ENCODE measurements at places on chromosomes 6 and 20. TPM values are rescaled to one million over a fixed set of nuclear protein-coding genes. Genes with fewer than 3 reads are reported as not detected.

E2F3 gene
- total RNA-seq = 4.4 TPM

HRH3 gene
- total RNA-seq = not detected

RAMACL gene
- 2.9 TPM for total RNA-seq

EMILIN3 gene
- total RNA-seq = 4.0 TPM

ABHD16B gene
- not detected for total RNA-seq

DNA sequence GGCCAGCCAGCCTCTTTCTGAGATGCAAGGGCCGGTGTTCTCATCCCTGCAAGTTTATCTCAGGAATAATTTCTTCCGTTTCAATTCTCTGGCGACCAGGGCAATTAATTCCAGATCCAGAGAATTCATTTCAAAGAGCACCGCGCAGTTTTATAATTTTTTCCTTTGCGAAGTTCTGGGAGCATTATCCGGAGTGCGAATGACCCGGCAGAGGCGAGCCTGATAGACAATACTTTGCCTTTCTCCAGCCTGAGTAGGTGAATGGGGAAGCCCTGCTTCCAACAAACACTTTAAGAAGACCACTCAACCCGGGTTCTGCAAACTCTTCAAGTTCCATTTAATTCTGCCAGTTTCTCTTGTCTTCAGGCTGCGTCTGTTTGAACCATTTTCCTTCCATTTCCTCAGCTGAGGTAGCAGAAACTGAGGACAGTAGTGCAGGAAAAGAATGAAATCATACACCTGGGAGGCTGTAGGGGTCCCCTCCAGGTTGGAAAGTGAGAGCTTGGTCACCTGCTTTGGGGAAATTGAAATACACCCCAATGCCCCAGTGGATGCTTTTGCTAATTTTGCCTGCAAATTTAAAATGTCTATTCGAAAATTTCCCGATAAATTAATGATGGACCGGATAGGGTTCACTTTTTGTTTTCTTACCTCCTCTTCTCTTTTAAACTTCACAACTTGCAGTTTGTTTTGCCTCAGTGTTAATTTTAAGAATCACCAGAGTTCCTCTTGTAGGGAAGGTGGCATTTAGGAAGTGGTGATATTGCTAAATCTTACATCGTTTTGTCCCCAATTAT is 1.1 kb downstream of the VGLL2 start:
- H3K36me3 ChIP-seq = no peaks in the 10 kb centered on the region
- peaks cover 99% of the 10 kb centered on the region for H3K27me3 ChIP-seq
- H3K4me3 ChIP-seq = peak overlapping the region; percentile 51
- DNase-seq = peak; percentile 57

DNA sequence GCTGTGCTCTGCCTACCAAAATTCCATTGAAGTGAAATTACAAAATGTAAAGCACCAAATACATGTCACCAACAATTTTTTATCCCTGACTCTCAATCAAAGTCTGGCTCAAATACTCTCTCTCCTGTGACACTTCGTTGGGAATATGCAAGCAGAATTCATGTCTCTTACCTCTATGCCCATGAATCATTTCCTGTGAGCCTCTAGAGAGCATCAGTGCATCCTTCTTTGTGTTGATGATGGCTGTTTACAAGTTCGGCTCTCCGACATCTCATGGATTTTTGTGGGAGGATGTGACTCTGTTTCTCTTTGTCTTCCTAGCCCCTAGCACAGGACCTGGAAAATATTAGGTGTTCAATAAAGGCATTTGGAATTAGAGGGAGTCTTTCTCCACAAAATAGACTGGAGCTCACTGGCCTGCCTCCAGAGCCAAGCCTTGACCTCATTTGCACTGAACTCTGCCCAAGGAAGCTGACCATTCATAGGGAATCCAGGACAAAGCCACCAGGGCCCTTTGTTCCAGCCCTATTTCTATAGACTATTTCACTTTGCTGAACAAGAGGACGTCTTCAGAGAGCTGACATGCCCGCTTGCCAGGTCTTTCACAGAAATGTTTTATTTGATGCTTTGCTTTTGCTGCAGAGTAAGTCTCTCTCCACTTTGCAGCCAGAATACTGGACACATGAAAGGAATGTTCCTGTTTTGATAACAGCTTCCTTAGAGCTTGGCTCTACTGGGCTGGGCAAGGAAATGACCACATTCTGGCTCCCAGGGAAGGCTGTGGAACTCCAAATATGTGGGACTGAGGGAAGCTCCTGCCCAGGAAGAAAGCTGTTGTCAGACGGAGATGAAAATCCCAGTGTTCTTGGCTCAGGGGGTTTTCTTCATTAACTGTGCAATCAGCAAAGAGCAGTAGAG is 194.5 kb upstream of the CDYL start:
- no peaks in the 10 kb centered on the region for H3K27me3 ChIP-seq
- peaks cover 46% of the 10 kb centered on the region for H3K4me1 ChIP-seq

GRCh38 chr20:42875581-42875980 is 314.1 kb downstream of the PTPRT start:
- no peaks in the 10 kb centered on the region for H3K4me1 ChIP-seq
- no peak for DNase-seq
- H3K27me3 ChIP-seq = no peaks in the 10 kb centered on the region

GRCh38 chr6:132359886-132360285 is 41.4 kb downstream of the MOXD1 start:
- DNase-seq = no peak
- no peak overlapping the region for H3K4me3 ChIP-seq
- H3K36me3 ChIP-seq = no peaks in the 10 kb centered on the region

GRCh38 chr20:51495921-51496545 is 46.5 kb downstream of the NFATC2 start:
- DNase-seq = no peak
- no peaks in the 10 kb centered on the region for H3K27me3 ChIP-seq
- peaks cover 41% of the 10 kb centered on the region for H3K4me1 ChIP-seq
- no peak overlapping the region for H3K4me3 ChIP-seq
- no peak overlapping the region for H3K27ac ChIP-seq

DNA sequence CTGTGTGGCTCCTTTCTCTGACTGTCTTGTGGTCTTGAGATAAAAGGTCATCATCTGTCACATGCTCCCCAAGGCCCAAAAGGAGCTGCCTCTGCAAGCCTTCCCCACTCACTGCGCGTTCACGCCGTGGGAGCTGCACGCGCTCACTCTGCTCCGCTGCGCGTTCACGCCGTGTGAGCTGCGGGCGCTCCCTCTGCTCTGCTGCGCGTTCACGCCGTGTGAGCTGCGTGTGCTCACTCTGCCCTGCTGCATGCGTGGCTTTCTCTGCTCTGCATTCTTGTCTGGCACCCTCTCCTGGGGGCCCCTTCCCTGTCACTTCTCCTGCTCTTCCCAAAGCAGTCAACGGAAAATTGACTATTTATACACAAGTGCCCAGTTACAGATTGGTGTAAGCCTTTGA is 42.5 kb downstream of the PSMB1 start:
- DNase-seq = no peak
- peaks cover 11% of the 10 kb centered on the region for H3K27me3 ChIP-seq
- no peaks in the 10 kb centered on the region for H3K36me3 ChIP-seq
- H3K27ac ChIP-seq = no peak overlapping the region

- H3K4me1 ChIP-seq = no peaks in the 10 kb centered on the region
- no peak for DNase-seq
- no peak overlapping the region for H3K4me3 ChIP-seq
Observed at GRCh38 chr20:14817101-14817500, 479.7 kb upstream of the FLRT3 start.

DNA sequence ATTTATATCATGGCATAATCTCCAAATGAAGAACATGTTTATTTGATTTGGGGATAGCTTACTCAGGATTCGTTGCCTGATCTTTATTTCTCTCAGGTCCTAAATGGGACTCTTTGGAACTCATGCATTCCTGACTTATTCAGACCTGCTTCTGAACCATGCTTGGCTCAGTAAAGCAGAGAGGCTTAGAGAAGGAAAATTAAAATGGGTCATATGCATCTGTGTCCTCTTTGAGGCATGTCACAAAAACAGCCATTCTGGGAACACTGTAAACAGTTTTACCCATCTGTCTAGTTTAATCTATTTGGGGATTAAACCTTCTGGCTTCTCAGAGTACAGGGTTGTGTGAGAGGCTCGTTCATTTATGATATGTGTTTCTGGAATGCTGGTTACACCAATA is 1017.3 kb downstream of the KIF16B start:
- DNase-seq = no peak
- no peak overlapping the region for H3K27ac ChIP-seq
- H3K36me3 ChIP-seq = no peaks in the 10 kb centered on the region
- no peaks in the 10 kb centered on the region for H3K4me1 ChIP-seq

- no peaks in the 10 kb centered on the region for H3K27me3 ChIP-seq
- H3K4me1 ChIP-seq = no peaks in the 10 kb centered on the region
- no peaks in the 10 kb centered on the region for H3K36me3 ChIP-seq
- DNase-seq = no peak
- H3K27ac ChIP-seq = no peak overlapping the region
- H3K4me3 ChIP-seq = no peak overlapping the region
Observed at GRCh38 chr6:117771403-117771802, 96.1 kb downstream of the NUS1 start.

- DNase-seq = no peak
- H3K4me3 ChIP-seq = peak within 1 kb of the TSS; percentile 31
- H3K27me3 ChIP-seq = no peaks in the 10 kb centered on the region
- peak within 1 kb of the TSS; percentile 38 for H3K27ac ChIP-seq
Observed at GRCh38 chr20:11917663-11918062, at the start of gene BTBD3. TSS of gene BTBD3 (plus strand) at chr20:11917893. CDS start at chr20:11918276, 383 bp downstream.

DNA sequence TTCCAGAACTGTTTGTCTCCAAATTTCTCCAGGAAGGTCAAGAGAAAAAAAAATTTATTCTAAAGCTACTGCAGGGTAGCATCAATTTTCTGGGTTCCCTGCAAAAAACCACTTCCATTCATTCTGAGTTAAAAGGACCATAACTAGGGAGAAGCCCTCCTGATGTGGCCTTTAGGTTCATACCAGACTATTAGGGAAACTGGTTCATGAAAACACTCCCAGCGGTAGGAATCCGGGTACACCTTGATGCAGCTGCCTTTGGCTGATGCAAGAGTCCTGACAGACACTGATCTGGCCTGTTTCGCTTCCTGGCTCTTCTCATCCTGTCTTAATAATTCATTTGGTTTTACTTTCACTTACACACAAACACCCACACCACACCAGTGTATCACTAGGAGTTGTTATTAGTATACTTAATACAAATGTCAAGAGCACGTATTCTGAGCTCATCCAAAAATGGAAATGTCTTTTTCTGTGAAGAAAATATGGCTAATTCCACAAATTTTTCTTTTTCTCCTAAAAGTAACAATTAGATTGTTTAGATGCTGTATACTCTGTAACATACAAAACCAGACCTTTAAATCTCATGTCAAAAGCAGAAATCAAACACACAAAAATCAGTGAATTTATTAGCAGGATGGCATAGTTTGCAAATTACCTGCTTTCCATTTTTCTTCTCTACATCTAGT is 38.4 kb upstream of the ARHGAP18 start:
- H3K4me3 ChIP-seq = no peak overlapping the region
- H3K27me3 ChIP-seq = no peaks in the 10 kb centered on the region
- no peak for DNase-seq
- peaks cover 22% of the 10 kb centered on the region for H3K4me1 ChIP-seq

DNA sequence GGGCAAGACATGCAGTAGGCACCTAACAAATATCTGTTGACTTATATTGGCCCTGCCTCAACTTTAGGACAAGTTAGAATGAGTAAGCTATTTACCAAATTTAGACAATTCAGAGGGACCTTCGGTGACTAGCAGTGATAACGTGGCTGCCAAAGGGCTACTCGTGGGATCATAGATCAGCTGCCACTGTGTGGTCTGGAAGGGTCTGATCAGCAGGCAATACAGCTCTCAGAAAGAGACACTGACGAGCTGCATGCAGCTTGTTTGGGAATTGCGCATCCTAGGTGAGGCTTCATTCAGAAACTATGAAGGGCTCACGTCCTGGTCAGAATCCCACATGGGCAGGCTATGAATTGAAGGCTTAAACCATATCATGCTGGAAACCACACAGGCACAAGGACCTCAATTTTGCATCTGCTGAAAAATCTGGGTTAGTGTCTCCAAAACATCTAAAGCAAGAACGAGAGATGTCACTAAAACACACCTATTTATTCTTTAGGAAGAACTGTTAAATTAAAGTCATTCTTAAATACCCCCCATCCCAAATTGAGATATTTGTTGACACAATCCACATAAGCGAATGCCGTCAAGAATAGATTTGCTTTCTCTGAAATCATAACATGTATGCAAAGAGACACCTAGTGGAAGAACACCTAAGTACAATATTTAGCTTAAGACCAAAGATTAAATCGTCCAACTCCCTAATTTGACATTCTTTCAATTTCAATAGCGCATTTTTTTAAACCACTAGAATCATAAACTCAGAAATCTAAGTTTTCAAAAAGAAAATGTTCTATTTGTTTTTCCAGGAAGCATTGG is 79.6 kb downstream of the IPCEF1 start:
- no peaks in the 10 kb centered on the region for H3K27me3 ChIP-seq
- H3K4me3 ChIP-seq = no peak overlapping the region
- no peaks in the 10 kb centered on the region for H3K36me3 ChIP-seq
- H3K4me1 ChIP-seq = peaks cover 5% of the 10 kb centered on the region
- no peak overlapping the region for H3K27ac ChIP-seq

DNA sequence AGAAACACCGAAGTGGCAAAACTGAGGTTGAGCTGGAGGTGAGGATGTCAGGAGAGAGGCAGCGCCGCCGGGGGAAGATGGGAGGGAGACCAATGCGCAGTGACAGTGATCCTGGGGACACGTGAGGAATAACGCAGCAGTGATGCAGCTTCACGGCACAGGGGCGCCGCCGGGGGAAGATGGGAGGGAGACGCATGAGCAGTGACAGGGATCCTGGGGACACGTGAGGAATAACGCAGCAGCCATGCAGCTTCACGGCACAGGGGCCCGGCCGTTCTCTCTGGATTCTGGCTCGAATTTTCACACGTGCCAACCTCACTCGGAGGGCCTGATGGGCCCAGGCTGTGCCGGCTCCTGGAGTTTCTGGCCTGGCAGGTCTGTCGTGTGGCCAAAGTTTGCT is 94.7 kb downstream of the SMOC2 start:
- no peak for DNase-seq
- no peaks in the 10 kb centered on the region for H3K27me3 ChIP-seq
- H3K4me3 ChIP-seq = no peak overlapping the region

- no peaks in the 10 kb centered on the region for H3K4me1 ChIP-seq
- H3K27me3 ChIP-seq = no peaks in the 10 kb centered on the region
- no peak overlapping the region for H3K27ac ChIP-seq
- no peaks in the 10 kb centered on the region for H3K36me3 ChIP-seq
- DNase-seq = no peak
- H3K4me3 ChIP-seq = no peak overlapping the region
Observed at GRCh38 chr6:153435787-153436186, 304.7 kb upstream of the RGS17 start.

GRCh38 chr20:13494019-13494418 is 144.7 kb downstream of the TASP1 start:
- no peaks in the 10 kb centered on the region for H3K27me3 ChIP-seq
- no peak overlapping the region for H3K4me3 ChIP-seq
- H3K4me1 ChIP-seq = peaks cover 28% of the 10 kb centered on the region
- no peaks in the 10 kb centered on the region for H3K36me3 ChIP-seq
- DNase-seq = no peak
- peak overlapping the region; percentile 18 for H3K27ac ChIP-seq

Measured in esophagus muscularis mucosa (tissue), 4 donors.